ENCODE measurements at places on chromosomes 1 and 21.

- no peak for DNase-seq
These were observed 24.0 kb downstream of the NGF start for GRCh38 chr1:115314092-115314491.

- no peak for DNase-seq
These were observed 22.5 kb downstream of the CEPT1 start for GRCh38 chr1:111162488-111162880.

- DNase-seq, result no peak
These were observed 182.0 kb downstream of the PCP4 start for GRCh38 chr21:40049031-40049930.

GRCh38 chr1:89698020-89698560 lies 65.2 kb downstream of the LRRC8C start:
- DNase-seq, result no peak

GRCh38 chr1:59242370-59242769 lies 54.5 kb upstream of the FGGY start:
- no peak for DNase-seq

DNA sequence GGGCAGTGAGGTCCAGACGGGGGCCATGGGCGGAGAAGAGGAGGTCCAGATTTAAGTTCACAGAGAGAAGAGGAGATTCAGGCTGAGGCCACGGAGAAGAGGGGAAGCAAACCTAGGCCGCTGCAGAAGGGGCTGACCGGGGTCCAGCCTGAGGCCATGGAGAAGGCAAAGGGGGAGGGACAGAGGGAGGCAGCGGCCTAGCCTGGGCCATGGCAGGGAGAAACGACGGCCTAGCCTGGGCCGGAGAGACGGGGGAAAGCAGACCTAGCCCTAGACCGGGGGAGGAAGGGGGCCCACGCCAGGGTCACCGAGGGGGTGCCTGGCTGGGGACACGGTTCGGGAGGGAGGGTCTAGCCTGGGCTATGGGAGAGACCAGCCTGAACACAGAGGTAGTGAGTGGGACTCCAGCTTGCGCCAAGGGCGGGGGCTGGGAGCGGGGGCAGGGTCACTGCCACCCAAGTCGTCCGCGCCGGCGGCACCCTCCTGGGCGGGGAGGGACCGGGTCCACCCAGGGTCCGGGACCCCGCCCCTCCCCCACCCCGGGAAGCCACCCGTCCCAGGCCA lies 459 bp downstream of the CAPZB start:
- no peak for DNase-seq
